ENCODE measurements at places on chromosomes 7 and 10.

GRCh38 chr10:771647-772046, 82.2 kb upstream of the DIP2C start:
- no peak for DNase-seq

GRCh38 chr7:46288861-46289260, 367.8 kb upstream of the IGFBP3 start:
- no peak for DNase-seq

GRCh38 chr10:28095791-28096378, 97.0 kb upstream of the ODAD2 start:
- no peak for DNase-seq

GRCh38 chr10:17607060-17607459, 10.1 kb downstream of the HACD1 start:
- DNase-seq, result no peak

- DNase-seq, result no peak
Observed at GRCh38 chr7:129315960-129316359, 91.1 kb downstream of the AHCYL2 start.

- no peak for DNase-seq
Observed at GRCh38 chr10:14571866-14572507, 202.7 kb downstream of the FAM107B start.

- no peak for DNase-seq
Observed at GRCh38 chr10:88661577-88661976, 2.7 kb upstream of the LIPF start.

GRCh38 chr10:47081264-47081663, 170.0 kb downstream of the PTPN20 start:
- no peak for DNase-seq

- DNase-seq, result no peak
Observed at GRCh38 chr7:6628045-6628444, 9.1 kb upstream of the ZNF316 start.

DNA sequence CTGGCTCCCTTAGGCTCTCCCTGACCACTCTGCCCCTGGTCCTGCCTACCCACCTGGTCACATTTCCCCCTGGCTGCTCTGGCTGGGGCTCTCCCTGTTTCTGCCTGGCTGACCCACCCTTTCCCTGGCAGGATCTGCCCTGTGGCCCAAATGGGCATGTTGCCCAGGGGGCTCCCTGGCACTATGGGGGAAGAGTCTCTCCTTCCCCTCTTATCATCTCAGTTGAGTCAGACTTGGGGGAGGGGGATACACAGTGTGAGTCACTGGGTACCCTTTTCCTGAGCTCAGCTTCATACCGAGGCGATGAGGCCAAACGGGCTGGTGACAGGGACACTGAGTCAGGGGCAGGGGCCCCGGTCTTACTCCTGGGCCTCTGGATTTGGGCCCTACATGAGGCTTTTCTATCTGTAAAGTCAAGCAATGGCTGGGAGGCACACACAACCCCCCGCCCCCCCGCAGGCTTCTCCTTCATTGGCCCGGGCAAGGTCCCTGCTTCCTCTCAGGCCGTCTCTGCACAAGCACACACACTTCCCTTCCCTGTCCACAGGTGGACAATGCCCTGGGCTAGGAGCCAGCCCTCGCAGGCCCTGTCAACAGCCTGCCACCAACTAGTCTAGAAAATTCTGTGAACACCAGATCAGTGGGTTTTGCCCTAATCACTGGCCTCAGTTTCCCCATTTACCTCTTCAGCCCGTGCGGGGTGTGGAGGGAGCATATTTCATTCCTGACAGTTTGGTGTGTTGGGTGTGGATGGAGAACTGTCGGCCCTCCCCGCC, 627 bp upstream of the FLNC start:
- no peak for DNase-seq

GRCh38 chr7:121083138-121083789, 94.8 kb downstream of the CPED1 start:
- peak; percentile 62 for DNase-seq

DNA sequence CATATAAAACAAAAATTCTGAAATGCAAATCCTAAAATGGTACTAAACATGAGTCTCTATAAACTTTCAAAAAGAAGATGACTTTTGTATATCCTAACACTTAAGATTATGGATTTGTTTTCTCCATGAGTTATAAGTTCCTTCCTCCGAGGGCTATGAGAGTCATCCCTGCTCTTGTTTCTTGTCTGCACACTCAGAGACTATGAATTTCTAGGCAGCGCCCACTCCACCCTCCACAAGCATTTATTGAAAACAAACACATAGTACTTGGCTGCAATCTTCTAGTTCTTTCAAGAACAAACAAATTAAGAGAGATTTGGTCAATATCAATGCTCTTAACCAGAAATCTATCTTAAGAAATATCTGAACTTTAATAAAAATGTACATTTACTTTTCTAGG, 211.7 kb downstream of the DKK1 start:
- DNase-seq, result no peak

DNA sequence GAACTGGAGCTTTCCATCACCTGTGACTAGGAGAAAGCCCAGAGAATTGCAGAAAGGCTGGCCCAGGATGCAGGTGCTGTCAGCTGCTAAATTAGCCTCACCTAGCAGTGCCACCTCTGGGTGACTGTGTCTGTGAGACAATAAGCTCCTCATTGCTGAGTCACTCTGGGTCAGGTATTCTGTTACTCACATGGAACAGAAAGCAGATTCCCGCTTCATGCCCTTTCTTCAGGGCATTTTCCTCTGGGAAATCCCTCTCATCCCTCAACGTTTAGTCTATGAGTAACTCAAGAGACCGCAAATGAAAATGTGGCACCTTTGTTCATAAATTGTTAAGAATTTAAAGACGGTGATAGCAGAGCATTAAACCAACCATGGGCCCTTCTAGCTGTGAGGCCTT, 184.0 kb downstream of the ADAM12 start:
- no peak for DNase-seq

- no peak for DNase-seq
Observed at GRCh38 chr10:78655979-78656378, 412.8 kb upstream of the ZMIZ1 start.

DNA sequence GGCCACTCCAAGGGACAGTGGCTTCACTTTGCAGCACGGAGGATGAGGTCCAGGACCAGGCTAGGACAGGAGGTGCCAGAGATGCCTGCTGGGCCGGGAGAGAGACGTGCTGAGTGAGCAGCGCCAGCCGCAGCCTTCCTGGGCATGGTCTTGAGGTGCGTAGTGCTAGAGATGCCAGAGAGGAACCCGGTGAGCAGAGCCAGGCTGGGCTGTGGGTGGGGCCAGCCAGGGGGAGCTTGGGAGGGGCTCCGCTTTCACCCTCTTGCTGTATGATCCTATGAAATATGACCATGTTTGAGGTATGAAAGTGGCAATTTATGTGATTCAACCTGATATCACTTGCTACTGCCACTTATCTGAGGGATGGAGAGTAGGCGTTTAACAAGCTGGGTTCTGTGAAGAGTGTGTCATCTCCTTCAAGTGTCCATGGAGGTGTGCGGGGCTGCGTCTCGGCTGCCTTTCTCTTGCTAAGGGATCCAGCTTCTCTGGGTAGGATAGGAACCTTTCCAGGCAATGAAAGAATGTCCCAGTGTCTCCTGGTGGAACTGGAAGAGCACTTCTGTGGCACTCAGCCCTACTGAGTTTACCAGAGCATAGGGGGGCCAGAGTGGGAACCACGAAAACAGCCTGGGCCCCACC, 518.4 kb upstream of the FOXK1 start:
- no peak for DNase-seq

GRCh38 chr7:11648101-11648500, 183.9 kb downstream of the THSD7A start:
- no peak for DNase-seq

DNA sequence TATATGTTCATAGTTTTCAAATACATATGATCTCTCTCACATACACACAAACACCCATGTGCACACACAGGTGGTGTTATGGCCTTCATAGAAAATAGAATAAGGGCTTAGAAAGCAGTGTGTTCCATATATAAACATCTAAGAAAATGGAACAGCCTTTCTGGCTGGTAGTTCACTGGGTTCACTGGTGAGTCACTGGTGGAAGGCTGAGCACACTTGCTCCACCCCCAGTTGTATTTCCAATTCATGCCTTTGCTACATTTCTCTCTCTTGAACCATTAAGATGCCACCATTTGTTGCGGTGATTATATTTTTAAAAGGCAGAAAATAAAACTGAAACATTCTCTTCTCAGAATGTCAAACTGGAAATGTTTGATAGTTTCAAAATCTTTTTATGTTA, 252.1 kb downstream of the GLI3 start:
- DNase-seq, result no peak

- DNase-seq, result no peak
Observed at GRCh38 chr10:79928028-79928583, 20.8 kb downstream of the SFTPD start.

DNA sequence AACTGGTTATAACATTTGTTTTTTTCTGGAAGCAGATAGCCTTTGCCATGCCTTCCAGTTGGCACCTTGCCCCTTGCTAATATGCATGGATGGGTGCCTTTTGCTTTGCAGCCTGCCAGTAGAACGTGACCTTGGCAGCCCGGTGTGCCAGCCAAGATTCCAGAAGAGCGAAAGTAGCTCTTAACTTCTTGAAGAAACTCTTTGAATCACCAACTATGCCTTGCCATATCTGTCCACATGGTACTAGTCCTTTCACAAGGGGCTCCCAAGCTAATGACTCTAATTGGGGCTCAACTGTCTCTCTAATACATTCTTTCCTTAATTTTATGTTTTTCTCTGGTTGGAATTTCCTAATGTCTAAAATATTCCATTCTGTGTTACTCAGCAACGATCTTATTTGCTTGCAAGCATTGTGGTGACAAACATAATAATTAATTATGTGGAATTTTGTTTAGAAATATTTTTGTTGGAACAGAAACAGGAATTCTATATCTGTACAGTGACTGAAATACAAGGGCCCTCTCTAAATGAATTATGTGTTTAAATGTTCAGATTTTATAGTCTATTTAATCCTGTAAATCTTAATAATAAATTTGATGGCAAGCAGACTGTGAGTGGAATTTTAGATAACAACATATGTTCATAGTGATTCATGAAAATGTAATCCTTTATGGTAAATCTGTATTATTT, 45.8 kb downstream of the HDAC9 start:
- DNase-seq, result no peak

DNA sequence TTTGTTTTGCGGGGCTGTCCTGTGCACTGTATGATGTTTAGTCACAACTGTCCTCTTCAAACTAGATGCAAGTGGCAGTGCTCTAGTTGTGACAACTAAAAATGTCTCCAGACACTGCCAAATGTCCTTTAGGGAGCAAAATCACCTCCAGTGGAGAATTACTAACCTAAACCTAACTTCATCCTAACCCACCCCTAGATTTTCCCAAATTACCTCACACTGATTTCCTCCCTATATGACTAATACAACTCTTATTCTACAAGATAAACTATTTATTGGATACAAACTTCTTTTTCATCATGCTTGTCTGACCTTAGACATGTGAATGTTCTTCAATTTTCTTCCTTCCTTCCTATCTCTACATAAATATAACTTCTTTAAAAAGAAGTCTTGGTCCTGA, 26.4 kb downstream of the PNPLA8 start:
- no peak for DNase-seq

DNA sequence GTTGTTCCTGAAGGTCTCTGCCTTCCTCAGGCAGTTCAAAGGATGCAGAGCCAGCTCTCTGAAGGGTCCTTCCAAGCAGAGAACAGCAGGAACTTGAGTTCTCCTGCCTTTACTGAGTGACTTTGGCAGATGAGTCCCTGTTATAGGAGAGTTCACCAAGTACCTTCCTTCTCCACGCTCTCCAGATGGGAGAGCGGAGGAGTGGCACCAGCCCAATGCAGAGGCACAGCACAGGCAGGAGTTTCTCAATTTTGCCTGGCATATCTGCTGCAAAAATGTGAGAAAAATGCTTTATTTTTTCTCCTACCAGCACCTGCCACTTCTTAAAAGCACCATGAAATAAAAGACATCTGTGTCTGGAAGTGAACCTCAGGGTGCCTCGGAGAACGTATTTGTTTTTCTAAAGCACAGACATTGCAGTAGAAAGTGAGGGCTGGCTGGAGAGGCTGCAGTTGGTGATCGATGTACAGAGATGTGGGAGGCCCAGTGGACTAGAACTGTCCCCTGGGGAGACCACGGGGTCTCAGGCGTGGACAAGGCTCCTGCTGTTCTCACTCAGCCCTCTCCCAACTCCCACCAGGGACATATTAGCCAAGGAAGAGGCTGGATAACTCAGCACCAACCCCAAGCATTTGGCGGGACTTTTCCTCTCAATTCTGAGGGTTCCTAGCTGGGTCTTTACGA, 174.5 kb downstream of the WDR37 start:
- DNase-seq, result no peak

GRCh38 chr7:140564643-140565042, 76.0 kb downstream of the DENND2A start:
- DNase-seq, result no peak

DNA sequence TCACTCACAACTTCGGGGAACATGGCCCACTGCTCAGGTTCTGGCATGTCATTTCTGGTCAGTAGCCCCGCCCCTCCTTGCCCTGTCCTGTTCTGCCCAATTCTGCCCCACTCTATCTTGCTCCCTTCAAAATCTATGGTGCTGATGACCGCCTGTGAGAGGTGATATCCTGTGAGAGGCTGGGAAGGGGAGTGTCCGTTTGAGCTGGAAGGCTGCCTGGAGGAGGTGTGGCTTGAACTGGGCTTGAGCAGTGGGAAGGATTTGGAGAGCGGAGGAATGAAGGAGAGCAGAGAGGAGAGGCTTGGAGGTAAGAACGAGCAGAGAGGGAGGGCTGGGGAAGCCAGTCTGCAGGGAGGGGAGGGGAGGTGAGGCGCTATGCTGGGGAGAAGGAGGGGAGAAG, 145.3 kb downstream of the RPS24 start:
- DNase-seq, result no peak

DNA sequence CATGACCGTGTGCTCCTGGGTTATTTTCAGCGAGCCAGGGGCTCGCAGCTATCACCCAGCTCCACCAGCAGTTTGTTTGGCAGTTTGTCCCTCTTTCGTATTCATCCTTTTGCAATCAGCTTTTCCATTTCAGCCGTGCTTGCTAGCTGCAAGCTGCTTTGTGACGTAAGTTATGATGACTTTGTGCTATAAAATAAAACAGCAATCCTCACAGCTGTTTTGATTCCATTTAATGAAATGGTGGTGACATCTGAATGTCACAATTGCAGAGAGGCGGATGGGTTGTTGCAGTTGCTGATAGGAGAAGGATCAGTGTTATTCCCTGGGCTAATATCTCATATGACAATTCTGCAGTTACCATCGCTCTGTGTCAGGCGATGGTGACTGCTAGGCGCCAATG, 251.7 kb downstream of the SNX10 start:
- no peak for DNase-seq

GRCh38 chr7:142450206-142450605, 192.3 kb upstream of the PRSS58 start:
- DNase-seq, result no peak

DNA sequence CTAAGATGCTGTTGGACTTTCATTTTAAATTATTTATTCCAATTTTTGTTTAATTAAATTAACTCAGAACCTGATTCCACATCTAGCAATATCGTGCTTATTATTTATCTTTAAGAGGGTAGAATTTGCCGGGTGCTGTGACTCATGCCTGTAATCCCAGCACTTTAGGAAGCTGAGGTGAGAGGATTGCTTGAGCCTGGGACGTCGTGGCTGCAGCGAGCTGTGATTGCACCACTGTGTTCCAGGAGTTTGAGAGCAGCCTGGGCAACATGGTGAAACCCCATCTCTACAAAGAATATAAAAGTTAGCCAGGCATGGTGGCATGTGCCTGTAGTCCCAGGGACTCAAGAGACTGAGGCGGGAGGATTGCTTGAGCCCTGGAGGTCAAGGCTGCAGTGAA, 47.8 kb downstream of the ZFAND4 start:
- DNase-seq, result no peak

- DNase-seq, result no peak
Observed at GRCh38 chr10:77264107-77264506, 373.5 kb downstream of the KCNMA1 start.

GRCh38 chr10:116728526-116729096, 13.8 kb downstream of the HSPA12A start:
- no peak for DNase-seq
